ENCODE measurements at places on chromosomes 11 and 22.

DNA sequence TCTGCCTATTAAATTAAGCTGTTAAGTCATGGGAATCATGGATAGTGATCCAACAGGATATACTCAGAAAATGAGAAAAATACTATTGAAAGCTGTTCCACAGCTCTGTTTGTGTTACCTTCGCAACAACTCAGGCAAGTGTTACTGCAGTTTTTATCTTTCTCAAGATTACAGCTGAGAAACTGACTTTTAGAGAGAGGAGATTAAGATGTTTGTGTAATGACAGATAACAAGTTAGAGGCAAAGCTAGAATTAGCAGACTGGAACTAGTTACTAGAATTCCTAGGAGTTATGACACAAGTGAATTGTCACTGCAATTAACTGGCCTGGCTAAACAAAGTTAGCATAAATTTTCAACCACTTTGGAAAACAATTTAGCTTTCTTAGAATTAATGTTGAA lies 1.6 kb downstream of the SLN start:
- DNase-seq = no peak

GRCh38 chr11:626475-627307 lies at the start of gene SCT:
Gene SCT (minus strand): TSS chr11:627181. CDS start chr11:627143, 38 bp downstream.
- no peak for DNase-seq

- no peak for DNase-seq
Observed at GRCh38 chr11:1070594-1071462, 3.8 kb upstream of the MUC2 start.

DNA sequence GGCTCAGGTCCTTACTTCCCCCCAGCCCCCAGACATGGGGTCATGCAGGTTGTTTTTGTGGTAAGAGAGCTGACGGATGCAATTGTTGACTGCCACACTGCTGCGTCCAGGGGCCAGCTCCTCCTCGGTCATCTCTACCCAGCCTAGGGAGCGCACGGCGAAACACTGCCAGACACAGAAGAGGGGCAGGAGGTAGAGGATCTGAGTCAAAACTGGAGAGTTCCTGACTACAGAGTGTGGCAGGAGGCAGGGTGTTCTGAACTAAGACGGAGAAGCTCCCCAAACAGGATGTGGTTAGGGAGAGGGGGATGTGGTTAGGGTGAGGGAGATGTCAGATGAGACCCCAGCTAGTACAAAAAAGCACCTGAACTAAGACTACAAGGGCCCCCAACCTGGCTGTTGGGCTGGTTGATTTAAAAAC lies 12.3 kb downstream of the SMPD1 start:
- DNase-seq = peak; percentile 18

DNA sequence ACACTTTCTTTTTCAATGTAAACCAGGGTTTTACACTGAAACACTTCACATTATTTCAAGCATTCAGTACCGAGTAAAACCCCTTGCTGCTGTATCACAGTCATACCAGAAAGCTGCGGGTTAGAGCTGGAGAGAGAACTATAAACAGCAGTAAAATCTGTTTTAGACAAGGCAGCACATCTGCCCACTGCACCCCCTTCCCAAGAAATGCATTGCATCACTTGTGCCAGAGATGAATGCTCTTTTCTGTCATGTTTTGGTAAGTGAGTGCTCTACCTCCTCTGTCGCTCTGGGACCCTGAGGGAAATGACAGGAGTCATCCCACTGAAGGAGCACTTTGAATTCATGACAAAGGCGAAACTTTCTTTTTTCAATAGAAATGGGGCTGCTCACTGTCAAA lies 107.2 kb downstream of the MAML2 start:
- no peak for DNase-seq

- peak; percentile 82 for DNase-seq
Observed at GRCh38 chr11:12827929-12828812, 153.9 kb downstream of the TEAD1 start.

DNA sequence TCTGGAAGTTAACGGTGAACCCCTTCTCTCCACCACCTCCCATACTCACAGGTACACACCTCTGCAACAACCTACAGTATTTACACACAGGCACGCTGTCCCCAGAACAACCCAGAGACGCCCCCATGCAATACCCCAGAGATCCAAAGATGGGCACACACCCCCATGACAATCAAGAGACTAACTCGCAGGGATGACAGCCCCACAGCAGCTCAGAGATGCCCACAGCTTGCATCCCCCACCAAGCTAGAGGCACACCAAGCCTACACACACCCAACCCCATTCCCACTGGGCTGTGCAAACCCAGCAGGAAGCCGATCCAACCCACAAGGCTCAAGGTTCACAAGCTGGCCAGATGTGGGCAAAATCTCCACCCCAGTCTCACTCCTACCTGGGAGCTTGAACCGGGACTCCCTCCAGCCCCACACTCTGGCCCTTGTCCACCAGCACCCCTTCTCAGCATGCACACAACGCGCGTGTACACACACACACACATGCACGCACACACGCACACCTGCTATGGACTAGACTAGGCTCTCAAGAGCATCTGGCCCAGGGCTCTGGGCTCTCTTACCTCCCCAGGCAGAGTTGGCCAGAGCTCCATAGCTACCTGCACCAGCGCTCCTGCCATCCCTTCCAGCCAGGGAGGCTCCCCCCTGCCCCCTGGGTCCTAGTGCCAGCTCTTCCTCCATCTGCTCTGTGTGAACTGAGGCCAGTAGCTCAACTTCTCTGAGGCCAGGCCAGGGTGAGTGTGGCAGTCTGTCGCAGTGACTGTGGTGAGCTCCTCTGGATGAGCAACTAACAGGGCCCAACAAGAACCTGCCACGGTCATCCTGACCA lies 11.5 kb downstream of the STARD10 start:
- no peak for DNase-seq

DNA sequence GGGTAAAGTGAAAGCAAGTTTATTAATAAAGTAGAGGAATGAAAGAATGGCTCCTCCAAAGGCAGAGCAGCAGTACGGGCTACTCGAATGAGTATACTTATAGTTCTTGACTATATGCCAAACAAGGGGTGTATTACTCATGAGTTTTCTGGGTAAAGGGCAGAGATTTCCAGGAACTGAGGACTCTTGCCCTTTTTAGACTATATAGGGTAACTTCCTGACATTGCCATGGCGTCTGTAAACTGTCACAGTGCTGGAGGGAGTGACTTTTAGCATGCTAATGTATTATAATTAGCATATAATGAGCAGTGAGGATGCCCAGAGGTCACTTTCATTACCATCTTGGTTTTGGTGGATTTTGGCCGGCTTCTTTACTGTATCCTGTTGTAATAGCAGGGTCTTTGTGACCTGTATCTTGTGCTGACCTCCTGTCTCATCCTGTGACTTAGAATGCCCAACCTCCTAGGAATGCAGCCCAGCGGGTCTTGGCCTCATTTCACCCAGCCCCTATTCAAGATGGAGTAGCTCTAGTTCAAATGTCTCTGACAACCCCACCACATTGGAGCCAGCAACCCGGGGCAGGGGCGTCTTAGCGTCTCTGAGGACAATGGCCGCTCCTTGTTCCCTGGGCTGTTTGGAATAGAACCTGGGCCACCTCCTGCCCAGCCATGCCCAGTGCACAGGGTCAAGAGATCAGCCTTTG lies 34.9 kb upstream of the CD82 start:
- peak; percentile 50 for DNase-seq

DNA sequence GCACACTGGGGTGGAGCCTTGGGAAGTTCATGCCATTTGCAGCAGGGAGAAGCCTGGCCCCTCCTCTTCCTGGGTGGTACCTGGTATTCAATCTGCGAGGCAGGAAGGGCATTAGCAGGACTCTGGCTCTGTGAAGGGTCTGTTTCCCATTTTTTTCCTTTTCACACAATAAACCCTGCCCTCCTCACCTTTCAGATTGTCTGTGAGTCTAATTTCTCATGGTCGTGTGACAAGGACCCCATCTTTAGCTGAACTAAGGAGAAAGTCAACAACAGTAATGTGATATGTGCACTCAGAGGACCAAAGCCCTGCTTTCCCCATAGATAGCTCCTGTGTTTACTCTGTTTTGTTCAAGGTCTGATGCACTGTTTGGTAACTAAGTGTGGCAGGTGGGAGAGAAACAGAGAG lies 26.6 kb upstream of the CASP4 start:
- no peak for DNase-seq

DNA sequence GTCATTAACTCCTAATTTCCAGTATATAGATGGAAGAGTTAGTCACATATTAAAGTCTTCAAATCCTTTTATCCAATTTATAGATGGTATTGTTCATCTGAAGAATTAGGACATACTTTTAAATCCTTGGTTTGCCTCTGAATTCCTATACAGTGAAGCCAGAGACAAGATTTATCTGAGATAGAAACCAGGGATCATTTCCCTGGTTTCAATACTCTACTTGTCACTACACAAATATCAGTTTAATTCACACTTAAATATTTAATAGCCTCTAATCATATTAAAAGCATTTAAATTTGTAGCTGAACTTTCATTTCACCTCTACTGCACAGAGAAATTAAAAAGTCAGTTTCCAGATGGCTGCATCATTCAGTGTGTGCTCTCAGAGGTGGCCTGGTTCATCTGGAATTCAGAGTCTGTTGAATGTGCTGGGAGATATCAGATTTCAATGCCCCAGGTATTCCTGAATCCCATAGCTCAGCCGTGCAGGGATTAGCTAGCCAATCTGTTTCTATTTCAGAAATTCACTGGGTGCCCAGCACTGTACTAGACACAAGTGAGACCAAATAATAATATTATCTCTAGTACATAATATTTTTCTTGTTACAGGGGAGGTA lies 344.3 kb downstream of the AASDHPPT start:
- DNase-seq = peak; percentile 73

DNA sequence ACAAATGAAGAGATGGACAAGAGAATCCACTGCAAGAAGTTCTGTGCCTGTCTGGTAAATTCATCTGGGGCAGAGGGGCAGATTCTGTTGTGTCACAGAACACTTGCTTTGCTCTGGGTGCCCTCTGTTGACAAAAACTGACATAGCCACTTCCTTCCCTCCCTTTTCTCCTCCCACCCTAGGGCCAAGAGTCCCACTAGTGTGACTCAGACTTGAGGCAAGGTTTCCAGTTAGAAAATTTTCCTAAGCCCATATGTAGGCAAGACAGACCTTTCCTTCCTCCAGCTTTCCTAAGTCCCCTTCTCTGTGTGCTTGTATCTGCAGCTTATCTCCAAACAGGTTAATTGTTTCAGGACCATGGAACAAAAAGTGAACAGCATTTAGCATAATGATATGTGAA lies 106.8 kb downstream of the RBFOX2 start:
- DNase-seq = peak; percentile 90

DNA sequence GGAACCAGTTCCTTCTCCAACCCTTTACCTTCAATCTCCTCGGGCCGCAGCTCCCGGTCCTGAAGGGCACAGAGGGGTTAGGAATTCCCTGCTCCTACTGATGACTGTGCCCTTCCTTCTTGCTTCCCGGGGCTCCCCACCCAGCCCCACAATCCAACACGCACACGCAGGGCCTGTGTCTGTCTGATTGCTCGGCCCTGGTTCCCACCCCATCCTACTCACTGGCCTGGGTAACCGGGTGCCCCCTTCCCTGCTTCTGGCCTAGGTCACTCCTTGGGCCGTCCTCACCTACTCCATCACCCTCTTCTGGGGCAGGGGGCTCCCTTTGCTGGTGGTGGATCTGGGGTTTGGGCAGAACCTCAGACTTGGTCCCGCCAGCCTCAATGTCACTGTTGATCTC lies 1.3 kb downstream of the CABP2 start:
- DNase-seq = no peak

- DNase-seq = no peak
Observed at GRCh38 chr11:86693518-86693917, 21.1 kb upstream of the ME3 start.

GRCh38 chr11:130715085-130715876 lies 201.0 kb downstream of the SNX19 start:
- DNase-seq = no peak

DNA sequence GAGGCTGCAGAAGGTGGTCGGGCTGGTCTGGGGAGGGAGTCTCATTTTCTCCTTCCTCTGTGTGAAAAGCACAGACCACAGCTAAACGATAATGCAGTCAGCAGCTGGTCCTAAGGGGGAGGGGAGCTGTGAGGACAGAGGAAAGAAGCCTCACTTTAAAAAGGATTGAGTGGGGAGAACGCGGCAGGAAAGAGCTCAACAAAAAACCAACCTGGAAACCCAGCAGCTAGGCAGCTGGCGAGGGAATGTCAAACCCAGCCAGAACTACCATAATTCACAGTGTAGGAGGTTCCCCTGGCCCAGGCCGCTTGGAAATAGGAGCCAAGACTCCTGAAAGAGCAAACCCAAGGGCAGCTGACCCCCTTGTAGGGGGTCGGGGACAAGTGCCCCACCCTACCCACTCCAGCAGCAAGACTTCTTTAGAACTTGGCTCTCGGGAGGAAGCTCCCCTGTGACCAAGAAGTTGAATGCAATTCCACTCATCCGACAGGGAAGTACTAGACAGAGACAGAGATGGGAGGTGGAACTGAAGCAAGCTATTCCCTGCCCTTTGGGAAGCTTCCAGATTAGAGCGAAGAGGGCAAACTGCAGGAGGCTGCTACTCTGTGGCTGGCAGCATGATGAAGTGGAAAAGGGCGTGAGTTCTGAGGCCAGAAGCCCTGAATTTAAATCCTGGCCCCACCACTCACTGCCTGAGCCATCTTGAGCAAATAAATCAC lies 16.5 kb upstream of the DGKZ start:
- DNase-seq = no peak

- peak; percentile 53 for DNase-seq
Observed at GRCh38 chr11:2149864-2150847, 10.9 kb downstream of the INS start.

DNA sequence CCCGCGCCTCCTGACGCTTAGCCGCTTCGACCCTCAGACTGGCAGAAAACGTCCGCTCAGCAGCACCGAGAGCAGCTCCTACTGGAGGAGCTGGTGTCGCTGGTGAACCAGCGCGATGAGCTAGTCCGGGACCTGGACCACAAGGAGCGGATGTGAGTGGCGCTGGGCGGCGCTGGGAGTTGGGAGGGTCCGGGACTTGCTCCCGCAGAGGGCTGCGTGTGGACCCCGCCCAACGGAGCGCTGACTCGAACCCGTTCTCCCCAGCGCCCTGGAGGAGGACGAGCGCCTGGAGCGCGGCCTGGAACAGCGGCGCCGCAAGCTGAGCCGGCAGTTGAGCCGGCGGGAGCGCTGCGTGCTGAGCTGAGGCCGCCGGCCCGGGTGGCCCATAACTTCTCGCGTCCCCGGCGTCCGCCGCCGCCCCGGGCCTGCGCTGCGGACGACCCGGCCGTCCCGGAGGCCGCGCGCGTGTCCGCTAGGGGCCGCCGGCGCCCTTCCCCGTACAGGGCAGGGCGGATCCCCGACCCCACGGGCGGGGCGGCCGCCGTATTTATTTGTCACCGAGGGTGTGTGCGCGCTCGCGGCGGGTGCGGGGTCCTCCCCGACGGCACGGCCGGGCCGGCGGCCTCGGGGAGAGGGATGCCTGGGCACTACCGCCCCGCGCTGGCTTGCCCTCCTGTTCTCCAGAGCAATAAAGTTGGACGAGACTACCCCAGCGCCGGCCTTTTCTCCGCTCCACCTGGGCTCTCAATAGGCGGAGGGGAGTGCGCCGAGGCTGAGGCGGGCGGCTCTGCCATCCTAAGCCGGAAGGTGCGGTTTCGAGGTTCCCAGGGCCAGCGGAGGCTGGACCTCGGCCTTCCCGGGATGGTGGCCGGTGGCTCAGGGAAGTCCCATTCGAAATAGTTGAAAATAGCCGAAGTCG lies 3.4 kb downstream of the KCNK7 start:
- no peak for DNase-seq
